Activated CD4-positive, CD25-positive, alpha-beta regulatory T cell treated with anti-CD3 and anti-CD28 coated beads, Interleukin-2, amount 50 U/mL, for 24 hours (primary cell): ENCODE measurements at places on chromosomes 3 and 15.

DNA sequence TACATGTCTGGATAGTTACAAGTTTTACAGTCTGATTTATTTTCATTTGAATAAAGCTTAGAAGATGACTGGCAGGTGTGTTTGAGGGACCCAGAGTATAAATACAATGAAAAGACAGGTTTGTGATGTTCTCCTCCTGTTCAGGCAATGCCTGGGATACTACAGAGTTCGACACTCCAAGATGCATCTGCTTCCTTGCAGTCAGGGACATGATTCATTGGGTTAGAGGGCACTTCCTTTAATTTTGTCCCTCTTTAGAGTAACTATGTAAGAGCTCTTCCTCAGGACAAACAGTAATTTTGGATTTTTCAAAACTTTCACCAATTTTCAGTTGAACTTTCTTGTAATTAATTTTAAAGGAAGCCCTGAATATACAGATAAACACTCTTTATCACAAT is 102.0 kb downstream of the LMLN start:
- no peak for ATAC-seq

- peak; percentile 0 for ATAC-seq
Observed at GRCh38 chr15:72271895-72272212, 500 bp downstream of the PARP6 start.

- no peak for ATAC-seq
Observed at GRCh38 chr3:126784254-126784653, 80.2 kb downstream of the CHCHD6 start.

DNA sequence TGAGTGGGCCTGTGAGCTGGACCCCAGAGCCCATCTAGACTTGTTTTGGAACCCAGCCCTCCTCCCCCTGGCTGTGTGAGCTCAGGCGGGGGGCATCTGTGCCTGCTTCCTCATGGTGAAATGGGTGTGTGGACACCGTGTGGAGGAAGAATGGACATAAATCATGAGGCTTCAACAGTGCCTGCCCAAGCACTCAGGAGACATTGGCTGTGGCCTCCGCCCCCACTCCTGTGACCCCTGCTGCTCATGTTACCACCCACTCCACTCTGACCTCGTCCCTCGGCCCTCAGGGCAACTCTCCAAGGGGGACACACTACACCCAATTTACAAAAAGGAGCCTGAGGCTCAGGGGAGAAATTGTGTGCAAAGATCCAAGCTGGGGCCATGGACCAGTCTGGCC is 16.6 kb downstream of the TPRA1 start:
- no peak for ATAC-seq

GRCh38 chr3:11288786-11289637 is 16.8 kb downstream of the ATG7 start:
- ATAC-seq: peak; percentile 51

- ATAC-seq: no peak
Observed at GRCh38 chr3:135453326-135453725, 512.2 kb upstream of the PPP2R3A start.

GRCh38 chr3:55721716-55722484 is 234.8 kb upstream of the WNT5A start:
- ATAC-seq: no peak

- ATAC-seq: no peak
Observed at GRCh38 chr15:71114066-71114680, 1.1 kb upstream of the THSD4 start.

DNA sequence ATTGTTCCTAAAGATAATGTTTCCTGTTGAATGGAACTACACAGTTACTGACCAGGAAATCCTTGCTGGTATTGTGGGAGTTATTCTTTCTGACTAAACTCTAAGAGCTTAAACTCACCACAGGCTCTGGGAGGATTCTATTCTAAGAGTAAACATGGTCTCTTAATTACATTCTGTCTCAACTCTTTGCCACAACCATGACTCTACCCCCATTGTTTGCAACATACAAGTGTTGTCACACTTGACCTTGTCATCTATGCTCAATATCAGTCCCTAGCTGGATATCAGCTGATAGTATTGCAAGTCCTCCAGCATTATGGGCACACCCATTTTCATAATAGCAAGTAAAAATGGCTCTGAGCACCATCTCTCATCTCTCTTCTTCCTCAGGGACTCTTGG is 29.6 kb upstream of the SECISBP2L start:
- no peak for ATAC-seq

- no peak for ATAC-seq
Observed at GRCh38 chr3:42653560-42654330, at the start of gene ZBTB47. Gene ZBTB47 (plus strand): TSS chr3:42653697. CDS start chr3:42658356, 4,659 bp downstream.

DNA sequence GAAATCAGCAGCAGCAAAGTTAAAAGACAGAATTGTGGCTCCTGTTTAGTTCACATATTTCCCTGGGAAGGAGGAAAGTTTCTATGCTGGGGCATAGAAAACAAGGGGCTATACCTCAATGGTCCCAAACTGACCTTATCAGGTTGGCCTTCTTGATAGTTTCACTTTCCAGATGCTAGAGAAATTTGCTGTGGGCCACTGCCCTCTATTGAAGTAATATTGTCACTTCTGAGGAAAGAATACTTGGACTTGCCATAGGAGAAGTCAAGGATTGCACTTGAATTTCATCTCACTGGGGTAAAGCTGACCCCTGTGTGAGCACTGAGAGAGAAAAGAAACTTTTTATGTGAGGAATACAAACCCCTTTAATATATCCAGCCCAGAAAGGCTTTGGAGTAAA is 49.3 kb upstream of the XCR1 start:
- no peak for ATAC-seq

DNA sequence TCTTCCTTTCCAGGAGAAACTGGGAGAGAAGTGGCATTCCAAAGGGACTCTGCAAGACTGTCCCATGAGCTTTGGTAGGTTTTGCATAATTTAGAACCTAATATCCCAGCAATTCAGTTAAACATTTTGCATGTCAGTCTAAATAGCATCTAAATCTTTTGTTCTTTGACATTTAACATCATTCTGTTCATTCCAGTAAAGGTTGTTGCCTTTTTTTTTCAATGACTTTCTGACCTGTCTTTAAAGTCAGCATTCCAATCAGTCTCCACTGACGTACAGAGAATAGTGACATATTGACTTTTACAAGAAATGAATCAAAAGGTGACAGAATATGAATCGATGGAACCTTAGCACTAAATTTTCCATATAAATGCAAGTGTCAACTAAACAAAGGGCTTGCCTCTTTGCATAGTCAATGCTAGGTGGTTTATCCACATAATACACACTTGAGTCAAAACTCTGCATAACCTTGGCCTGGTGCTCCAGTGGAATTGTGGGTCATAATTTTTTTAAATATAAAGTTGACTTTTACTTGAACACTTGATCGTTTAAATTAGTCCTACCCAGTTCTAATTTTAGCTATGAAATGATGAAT is 370.1 kb downstream of the CNTN6 start:
- no peak for ATAC-seq

DNA sequence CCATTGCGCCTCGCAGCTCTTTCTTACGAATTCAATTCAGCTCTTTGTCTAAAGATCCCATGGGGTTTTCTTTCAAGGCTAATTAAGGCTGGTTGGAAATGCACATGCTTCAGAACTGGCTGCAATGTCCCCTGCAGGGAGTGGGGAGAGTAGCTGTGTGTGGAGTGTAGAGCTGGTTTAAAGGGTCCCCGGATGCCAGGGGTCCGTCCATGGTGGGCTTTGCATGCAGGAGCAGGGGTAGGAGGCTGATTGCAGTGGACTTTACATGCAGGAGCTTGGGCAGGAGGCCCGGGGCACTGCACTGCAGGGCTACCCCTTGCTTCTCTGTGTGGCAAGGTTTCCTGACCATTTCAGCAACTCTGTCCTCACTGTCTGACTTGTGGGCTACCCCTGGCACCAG is 261.6 kb upstream of the LYSMD4 start:
- ATAC-seq: no peak

DNA sequence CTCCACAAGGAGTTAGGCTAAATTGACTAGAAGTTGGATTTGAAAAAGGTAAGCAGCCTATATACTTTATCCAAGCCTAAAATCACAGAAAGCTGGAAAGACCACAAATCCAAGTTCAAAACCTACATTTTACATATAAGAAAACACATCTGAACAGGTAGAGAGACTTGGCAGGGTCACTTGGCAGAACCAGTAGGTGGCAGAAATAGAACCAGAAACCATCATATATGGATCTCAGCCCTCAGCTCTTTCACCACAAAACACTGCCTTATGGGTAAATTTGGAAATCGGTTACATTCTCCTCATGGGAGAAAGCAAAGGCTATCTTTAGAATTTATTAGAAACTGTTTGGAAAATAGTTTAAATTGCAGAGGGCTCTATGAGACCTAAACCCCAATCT is 44.2 kb downstream of the MKRN2 start:
- no peak for ATAC-seq

DNA sequence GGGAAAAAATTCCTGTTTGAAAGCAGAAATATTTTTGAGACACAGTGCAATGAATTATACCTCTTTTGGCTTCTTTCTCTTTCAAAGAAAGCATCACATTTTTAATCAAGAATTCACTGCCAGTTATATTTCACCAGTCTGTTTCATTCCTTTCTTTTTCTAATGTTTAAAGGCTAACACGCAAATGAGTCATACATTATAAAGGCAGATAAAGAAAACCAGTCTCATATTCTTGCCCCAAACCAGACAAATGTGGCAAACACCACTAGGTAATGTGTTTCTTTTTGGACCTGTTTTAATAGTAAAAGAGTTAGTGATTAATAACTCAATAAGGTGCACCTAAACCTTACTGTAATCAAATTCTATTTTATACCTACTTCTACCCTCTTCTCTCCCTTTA is 83.8 kb downstream of the PLOD2 start:
- no peak for ATAC-seq

DNA sequence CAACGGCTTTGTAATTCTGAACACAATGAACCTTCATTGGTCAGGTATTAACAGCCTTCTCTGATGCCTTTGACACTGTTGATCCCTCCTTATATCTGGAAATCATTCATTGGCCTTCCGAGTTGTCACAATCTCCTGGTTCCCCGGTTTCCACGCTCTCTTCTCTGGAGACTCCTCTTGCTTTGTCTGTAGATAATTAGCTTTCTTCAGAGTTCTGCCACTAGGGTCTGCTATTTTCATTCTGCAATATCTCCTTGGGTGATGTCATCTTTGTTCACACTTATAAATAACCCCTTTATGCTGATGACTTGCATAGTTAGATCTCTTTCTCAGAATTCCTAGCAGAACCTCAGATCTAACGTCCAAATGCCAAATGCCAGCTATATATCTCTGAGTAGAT is 583.8 kb upstream of the ZNF717 start:
- no peak for ATAC-seq

- no peak for ATAC-seq
Observed at GRCh38 chr3:139979991-139980390, 45.0 kb downstream of the CLSTN2 start.

DNA sequence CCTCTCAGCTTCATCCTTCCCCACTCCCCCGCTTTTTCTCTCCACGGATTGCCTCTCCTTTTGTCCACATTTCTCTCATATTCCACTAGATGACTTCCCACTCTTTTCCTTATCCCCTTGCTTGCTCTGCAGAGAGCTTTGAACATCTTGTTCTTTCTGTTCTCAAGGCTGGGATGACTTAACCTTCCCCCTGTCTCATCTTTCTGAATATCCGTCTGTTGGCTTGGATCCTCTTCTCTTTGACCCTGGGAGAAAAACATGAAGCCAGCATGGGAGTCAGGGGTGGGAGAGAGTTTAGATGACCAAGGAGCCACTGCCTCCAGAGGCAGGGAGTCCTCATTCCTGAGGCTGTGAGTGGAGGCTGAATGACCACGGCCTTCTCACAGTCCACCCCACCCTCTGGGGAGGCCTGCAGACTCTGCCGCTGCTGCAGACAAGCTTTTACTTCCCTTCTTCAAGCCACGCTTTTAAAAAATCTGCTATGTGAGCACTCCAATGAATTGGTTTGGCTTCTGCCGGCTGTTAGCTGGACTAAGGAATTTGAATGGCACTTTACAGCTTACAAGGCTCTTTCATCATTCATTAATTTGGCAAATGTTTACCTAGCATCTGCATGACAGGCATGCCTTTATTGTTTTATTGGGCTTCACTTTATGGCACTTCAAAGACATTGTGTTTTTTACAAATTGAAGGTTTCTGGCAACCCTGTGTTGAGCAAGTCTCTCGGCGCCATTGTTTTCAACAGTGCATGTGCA is 111.6 kb upstream of the SLC6A6 start:
- ATAC-seq: no peak

GRCh38 chr3:27110020-27110419 is 259.2 kb downstream of the NEK10 start:
- ATAC-seq: no peak

DNA sequence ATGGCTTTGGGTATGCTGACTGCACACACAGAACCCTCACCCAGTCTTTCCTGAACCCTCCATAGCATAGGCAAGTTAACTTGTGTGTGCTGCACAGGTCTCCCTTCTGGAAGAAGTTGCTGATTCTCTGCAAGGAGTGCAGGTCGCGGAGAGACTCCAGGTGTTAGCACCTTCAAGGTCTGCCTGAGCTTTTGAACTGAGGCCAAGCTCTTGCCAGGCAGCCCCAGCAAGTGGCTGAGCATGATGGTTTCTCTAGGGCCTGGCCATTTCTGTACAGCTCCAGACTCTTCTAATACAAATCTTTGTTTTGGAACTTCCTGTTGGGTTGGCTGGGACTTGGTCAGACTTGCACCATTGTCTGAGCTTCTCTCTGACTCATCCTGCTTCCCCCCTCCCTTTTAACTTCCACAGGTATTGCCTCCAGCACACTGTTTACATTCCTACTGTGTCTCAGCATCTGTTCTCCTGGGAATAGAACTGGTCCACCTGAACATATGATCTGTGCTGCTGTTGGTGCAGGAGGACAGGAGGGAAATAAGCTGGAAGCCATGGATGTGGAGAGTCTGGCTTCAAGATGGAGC is 53.3 kb downstream of the KY start:
- no peak for ATAC-seq

DNA sequence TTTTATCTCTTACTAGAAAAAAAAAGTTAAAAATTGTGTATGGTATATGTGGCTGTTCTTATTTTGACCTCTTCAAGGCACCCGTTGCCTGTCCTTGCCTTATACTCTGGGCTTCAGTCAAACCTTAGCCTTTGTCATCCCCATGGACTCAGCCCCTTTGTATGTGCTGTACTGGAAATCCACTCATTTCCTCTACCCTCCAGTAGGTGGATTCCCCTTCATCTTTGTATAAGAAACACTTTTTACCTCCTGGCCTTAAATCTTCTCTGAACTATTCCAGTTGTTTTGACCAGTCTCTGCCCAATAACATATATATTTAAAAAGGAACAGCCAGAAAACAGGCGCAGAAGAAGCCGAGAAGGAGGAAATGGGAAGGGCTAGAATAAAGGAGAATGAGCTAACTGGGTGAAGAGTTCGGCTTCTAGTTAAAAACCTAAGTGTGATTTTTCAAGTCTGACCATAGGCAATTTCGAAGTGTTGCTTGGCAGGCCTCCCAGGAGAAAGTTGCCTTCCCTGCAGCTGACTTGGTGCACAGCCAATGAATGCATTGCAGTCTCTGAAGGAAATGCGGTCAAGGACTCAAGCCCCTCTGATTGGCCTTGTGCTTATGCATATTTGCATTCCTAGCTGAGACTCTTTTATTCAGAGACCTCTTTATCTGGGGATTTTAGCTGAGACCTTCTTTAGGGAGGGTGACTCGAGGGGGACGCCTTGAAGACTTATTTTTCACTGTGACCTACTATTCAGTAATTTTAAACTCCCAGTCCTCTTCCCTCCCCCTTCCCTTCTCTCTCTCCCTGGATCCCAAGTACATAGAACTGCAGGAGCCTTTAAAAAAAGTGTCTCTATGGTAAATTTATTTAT is 277.4 kb downstream of the ROBO1 start:
- no peak for ATAC-seq
